ENCODE measurements at places on chromosomes 2 and 18. TPM values are rescaled to one million over a fixed set of nuclear protein-coding genes. Genes with fewer than 3 reads are reported as not detected.

COMMD1 gene
- 39.5 TPM for total RNA-seq

BOLL gene
- not detected for total RNA-seq

FBXO15 gene
- total RNA-seq = not detected

RAB3GAP1 gene
- total RNA-seq = 37.2 TPM

ASPRV1 gene
- 0.15 TPM for total RNA-seq

POTEC gene
- not detected for total RNA-seq

HOXD13 gene
- total RNA-seq = not detected

RAB6C gene
- total RNA-seq = not detected

CCNYL1 gene
- total RNA-seq = 47.3 TPM
